ENCODE measurements at places on chromosomes 6 and 20.
A peak's percentile ranks its signal among the peaks of the same experiment; 100 is the strongest.

DNA sequence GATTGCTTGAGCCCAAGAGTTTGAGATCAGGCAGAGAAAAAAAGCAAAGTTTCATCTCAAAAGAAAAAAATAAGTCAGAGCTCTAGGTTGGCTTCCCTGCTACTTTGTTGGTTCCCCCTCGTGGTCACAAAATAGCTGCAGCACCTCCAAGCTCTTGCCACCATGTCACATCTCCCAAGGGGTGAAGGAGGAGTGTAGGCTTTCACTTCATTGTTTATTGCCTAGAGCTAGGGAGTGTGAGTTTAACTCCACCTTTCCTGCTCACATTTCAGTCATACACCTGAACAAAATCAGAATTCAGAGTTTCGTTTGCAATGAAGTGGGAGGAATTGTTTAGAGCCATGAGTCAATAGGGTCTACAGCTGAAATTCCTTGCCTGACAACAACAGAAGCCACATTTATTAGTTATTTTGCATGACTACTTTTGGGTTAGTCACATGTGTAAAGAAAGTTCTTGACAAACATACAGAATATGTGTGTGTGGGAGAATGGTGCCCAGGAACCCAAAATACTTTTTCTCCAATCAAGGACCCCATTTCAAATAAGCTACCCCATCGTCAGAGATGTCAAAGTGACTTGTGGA is 56.2 kb upstream of the UFL1 start:
- no peak for DNase-seq

DNA sequence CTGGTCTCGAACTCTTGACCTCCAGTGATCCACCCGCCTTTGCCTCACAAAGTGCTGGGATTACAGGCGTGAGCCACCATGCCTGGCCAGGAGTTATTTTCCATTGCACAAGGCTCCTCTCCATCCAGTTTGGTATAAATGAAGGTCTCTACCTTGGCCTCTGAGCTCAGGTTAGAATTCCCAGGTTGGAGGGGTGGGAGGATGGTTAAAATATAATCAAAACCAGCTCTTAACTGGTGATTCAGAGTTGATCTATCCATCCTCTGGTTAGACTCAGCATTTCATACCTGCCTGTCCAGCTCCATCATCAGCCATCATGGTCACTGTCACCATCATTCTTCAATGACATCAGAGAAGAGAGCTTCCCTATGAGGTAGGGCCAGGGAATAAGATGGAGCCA is 2.6 kb upstream of the SLC22A7 start:
- DNase-seq: no peak

GRCh38 chr20:6044115-6044514 is 9.7 kb downstream of the LRRN4 start:
- DNase-seq: no peak

DNA sequence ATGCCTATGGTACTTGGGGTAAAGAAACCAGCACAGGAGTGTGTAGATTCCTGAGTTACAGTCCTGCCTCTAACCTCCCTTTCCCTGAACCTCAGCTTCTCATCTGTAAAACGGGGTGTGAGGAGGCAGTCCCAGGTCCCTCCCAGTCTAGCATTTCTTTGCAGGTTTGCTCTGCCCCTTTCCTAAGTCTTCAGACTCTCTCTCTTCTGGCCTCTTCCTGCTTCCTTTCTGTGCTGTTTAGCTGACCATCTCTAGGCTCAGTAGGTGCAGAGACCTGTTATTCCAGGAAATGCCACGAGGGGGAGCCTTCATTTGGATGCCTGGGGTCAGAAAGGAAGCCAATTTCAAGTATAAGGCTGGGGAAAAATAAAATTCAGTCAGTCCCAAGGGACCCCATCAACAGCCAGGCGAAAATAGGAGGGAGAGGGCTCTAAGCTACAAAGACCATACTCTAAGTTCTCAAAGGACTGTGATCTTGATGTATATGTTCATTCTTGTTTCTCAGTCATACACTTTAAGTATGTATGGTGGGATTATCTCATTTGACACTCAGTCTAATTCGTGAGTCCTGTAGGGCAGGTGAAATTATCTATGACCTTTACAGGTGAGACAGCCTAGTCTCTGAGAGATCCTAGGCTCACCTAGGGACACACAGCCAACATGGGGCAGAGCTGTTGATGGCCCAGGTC is 89.1 kb downstream of the NCR2 start:
- DNase-seq: peak; percentile 63

- no peak for DNase-seq
Observed at GRCh38 chr6:147677647-147678046, 169.2 kb downstream of the SAMD5 start.

DNA sequence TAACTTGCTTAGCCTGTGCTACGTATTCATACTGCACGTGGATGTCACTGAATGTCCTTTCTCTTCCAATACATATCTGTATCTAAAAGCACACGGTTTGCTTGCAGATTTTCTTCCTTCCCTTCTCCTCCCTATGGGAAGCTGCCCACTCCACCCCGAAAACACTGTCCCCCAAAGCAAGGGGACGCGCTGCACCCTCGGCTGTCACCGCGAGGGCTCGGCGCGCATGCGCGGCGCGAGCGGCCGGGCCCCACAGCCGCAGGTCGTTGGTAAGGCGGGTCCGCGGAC is 659 bp downstream of the TMX4 start:
- DNase-seq: peak; percentile 21

DNA sequence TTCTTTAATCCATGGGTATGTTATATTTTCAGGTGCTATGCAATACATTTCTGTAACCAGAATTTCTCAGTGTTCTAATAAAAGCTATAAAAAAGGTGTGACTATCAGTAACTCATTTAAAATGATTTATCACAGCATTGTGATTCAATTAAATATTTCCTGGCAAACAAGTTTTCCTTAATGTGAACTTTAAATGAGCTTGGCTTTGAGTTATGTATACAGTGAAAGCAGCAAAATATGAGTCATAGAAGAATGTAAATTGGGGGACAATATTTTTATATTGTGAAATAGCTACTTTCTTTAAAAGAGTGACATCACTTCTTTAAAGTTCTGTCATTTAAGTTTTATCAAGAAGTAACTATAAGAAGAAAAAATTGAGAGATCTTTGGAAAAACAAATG is 484.9 kb upstream of the MAN1A1 start:
- DNase-seq: no peak
